ENCODE measurements at places on chromosomes 1 and 21.

- DNase-seq, result peak; percentile 15
Observed at GRCh38 chr1:100322436-100323211, 29.7 kb upstream of the CDC14A start.

DNA sequence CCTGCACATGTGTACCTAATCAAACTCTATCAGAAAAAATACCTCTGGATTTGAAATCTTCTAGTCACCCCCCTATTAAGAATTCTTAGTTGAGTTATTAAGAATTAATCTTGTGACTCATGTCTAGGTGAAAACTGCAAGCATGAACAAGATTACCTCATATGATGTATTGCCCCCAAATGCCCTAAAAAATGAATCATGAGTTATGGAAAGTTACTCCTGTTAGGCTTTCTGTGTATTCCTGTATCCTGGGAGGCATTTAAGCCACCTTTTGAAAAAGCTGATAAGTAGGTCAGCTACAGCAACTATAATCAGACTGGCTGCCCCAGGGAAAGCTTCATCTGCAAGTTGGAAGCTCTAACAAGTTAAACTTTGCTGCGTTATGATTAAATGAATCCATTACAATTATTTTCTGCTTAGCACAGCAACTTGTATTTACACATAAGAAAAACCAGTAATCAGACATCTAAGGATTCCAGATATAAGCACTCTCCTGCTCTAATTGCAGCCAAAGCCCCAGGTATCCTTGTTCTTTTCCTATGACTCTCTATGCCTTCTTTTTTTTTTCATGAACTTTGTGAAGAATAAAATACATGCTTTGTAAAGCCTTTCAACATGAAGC is 147.7 kb downstream of the NTPCR start:
- no peak for DNase-seq

- no peak for DNase-seq
Observed at GRCh38 chr1:160628799-160629263, 18.0 kb downstream of the SLAMF1 start.

- no peak for DNase-seq
Observed at GRCh38 chr1:35499652-35500176, 57.5 kb downstream of the KIAA0319L start.

DNA sequence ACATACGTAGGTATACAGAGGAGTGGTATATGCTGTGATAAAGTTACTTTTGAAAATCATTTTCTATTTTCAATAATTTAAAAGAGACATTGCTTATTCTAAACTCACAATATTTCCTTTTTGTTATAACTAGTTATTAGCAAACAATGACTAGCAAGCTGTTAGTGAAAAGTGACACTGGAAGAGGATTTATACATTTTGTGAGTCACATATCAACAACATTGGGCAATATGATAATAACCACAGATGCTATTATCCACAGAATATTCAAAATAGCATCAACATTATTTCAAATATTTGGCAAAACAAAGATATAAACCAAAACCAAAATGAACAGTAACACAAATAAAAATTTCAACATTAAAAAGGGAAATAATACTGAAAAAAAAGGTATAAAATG is 104.0 kb upstream of the HP1BP3 start:
- no peak for DNase-seq

- no peak for DNase-seq
Observed at GRCh38 chr1:164693564-164694359, 134.8 kb downstream of the PBX1 start.

DNA sequence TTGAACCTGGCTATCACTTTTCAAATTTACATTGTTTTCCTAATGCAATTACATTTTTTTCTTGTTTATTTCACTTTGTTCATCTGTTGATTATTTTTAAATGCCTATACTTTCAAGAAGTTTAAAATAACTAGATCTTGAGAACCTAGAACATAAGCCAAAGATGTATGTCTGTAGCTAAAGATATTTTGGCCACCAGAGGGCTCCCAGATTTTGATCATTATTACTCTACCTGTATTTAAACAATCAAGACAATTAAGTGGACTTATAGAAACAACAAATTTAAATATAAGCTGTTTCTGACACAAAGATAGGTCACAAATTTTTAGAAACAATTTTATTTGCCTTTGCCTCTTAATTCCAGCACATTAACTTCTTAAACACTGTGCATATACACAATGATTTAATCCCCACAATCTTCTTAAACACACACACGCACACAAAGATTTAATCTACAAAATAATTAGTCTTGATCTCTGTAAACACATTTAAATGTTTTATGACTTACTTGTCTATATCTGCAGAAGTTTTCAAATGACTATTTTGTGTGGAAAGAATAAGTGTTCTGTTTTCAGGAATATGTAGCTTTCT is 380.0 kb downstream of the DSCAM start:
- DNase-seq, result no peak

DNA sequence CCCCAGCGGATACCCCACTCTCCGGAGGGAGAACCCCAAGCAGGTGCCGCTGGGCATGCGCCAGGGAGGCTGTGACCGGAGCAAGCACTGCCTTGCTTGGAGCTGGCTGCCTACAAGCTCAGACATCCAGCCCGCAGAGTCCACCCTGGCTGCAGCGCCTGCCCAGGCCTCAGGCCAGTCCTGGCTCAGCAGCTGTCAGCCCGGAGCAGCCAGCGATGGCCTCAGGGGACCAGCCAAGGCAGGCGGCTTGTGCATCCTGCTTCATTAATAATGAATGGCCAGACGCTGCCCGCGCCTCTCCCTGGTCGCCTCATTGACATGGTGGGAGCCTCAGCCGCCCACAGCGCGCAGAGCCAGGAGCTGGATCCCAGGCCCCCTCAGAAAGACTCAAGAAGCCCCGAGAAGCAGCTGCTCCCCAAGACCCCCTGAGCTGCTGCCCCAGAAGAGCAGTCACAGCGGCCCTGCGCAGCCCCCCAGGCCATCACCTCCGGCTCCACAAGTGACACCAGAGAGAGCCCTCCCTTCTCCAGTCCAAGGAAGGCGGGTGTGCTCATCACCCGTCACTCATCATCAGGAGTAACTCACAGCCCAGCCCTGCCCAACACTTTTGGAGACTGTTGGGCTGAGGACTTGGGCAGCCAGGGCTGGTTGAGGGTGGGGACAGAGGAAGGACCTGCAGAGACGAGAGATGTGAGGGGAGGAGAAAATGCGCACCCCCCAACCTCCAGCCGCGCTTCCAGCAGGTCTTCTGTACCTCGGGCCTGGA is 19.6 kb downstream of the KCNAB2 start:
- no peak for DNase-seq

DNA sequence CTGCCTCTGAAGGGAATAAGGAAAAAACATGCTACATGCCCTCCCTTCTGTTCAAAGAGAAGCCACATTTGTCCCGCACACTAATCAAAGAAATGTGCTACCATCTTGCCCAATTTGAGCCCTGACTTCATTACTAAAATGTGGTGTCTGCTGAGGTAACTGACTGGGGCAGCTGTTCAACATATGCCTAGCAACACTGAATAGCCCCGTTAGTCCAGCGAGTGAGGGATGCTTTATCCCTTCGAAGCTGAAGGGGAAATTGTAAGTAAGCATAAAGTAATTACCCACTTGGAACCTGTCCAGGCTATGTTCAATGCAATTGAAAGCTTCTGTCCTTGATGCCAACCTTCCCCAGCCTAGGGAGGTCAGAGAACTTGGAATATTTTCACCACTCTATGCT is 310.6 kb downstream of the SEC16B start:
- DNase-seq, result no peak

GRCh38 chr1:222387007-222387814 is 160.7 kb downstream of the HHIPL2 start:
- no peak for DNase-seq

DNA sequence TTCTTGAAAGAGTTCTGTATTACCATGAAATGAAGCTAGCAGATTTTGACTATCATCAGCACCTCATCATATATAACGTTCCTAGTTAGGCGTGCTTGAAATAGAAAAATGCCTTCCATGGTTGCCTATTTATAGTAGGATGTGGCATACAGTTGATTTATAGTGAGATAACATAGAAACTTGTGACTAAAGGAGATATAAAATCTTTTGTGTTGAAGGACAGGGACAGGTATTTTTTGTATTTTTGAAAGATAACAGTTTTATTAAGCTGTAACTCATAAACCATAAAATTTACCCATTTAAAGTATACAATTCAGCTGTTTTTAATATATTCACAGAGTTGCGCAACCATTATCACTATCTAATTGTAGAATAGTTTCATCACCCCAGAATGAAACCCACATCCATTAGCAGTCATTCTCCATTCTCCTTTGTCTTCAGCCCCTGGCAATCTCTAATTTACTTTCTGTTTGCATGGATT is 19.3 kb downstream of the SPEN start:
- no peak for DNase-seq

- no peak for DNase-seq
Observed at GRCh38 chr1:51469518-51469917, 49.5 kb downstream of the EPS15 start.

All from AG09319 (cell line).